ENCODE measurements at places on chromosomes 4 and X.
A peak's percentile ranks its signal among the peaks of the same experiment; 100 is the strongest.

DNA sequence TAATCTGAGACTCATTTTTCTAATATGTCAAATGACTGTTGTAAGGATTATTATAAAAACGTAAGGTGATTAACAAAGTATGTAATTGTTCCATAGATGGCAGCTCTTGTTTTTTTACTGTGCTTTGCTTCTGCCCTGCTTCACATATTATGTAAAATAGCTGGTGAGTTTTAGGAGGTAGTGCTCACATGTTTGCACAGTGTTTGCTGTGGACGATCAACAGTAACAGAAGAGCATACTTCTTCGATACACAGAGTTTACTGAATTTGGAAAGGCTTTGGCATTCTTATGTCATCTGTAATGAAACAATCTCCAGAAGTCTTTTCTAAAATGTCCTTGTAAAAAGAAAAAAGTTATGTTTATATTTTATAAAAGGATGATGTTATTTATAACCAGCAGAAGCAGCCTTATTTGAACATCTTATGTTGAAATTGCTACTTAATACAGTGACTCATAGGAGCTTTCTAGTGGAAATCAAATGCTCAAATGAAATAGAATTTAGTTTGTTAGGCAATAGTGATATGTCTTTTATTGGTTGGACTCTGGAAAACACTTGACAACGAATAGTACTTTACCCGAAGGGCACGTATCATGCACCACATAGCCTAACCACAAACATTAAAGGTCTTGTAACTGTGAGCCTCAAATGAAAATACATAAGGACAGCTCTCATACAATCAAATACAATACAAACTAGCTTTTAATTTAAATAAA lies 1.9 kb upstream of the MTTP start:
- DNase-seq, result no peak

DNA sequence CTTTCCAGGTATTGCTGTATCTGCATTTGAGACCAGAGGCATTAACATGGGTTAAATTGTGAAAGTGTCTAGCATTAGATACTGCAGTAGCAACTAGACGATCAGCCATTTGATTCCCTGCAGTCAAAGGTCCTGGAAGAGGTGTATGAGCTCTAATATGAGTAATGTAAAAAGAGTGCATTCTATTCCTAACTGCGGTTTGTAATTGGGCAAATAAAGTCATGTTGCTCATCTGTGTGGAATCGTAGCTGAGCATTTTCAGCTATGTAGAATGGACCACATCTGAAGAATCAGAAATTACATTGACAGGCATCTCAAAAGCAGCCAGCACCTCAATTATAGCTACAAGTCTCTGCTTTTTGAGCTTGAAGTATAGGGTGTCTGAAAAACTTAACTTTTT lies 157.6 kb downstream of the ZNF518B start:
- no peak for DNase-seq

DNA sequence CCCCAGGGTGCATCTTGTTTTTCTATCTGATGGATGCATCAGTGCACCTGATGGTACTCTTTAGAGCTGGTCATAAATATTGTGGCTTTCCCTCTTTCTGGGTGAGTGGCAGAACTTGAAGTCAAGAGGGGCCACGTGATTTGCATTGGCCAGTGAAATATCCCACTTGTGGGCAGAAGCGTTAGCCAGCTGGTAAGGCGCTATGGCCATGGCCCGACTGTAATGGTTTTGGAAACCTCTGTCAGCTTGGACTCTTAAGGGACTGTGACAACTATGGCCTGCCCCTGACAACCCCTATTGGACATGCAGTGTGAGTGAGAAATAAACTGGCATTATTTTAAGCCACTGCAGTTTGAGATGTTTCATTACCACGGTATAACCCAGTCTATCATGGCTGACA lies 72.8 kb downstream of the SEL1L3 start:
- peak; percentile 49 for DNase-seq

GRCh38 chr4:71453531-71453930 lies 114.7 kb downstream of the SLC4A4 start:
- DNase-seq, result no peak

GRCh38 chr4:140302151-140302859 lies 71.1 kb upstream of the SCOC start:
- DNase-seq, result no peak

- DNase-seq, result no peak
These were observed 1.5 kb downstream of the FHDC1 start for GRCh38 chr4:152937336-152938236.

- no peak for DNase-seq
These were observed 2.2 kb downstream of the TMEM156 start for GRCh38 chr4:39029752-39030694.

- no peak for DNase-seq
These were observed 2.7 kb downstream of the GRIA3 start for GRCh38 chrX:123186801-123187200.

DNA sequence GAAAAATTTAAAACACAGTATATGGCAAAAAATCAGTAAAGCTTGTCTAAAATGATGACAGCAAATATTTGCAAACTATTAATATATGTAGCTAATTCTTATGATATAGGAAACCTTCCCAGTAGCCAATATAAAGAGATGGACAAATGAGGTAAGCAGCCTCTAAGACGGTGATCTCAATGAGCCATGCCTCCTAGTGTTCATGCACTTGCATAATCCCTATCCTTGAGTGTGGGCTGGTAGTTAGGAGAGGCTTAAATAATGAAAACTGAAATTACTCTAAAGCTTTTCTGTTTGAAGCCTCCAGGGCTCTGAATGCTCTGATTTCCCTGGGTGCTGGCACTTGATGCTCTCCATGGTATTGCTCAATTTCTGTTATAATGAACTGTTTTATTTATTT lies 24.6 kb upstream of the ARMCX4 start:
- DNase-seq, result no peak

DNA sequence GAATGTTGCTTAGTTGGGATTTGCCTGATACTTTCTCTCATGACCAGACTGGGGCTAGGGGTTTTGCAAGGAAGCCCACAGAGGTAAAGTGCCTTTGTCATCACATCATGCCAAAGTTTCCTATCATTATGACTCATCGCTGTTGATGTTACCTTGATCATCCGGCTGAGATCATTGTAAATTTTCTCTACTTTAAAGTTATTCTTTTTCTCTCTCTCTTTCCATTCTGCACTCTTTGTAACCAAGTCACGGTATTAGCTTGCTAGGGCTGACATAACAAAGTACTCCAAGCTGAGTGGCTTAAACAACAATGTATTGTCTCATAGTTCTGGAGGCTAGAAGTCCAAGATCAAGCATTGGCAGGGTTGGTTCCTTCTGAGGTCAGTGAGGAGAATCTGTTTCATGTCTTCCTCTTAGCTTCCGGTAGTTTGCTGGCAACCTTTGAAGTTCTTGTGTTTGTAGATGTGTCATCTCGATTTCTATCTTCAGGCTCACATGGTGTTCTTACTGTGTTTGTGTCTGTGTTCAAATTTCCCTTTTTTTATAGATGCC lies 113.0 kb downstream of the DTHD1 start:
- no peak for DNase-seq

DNA sequence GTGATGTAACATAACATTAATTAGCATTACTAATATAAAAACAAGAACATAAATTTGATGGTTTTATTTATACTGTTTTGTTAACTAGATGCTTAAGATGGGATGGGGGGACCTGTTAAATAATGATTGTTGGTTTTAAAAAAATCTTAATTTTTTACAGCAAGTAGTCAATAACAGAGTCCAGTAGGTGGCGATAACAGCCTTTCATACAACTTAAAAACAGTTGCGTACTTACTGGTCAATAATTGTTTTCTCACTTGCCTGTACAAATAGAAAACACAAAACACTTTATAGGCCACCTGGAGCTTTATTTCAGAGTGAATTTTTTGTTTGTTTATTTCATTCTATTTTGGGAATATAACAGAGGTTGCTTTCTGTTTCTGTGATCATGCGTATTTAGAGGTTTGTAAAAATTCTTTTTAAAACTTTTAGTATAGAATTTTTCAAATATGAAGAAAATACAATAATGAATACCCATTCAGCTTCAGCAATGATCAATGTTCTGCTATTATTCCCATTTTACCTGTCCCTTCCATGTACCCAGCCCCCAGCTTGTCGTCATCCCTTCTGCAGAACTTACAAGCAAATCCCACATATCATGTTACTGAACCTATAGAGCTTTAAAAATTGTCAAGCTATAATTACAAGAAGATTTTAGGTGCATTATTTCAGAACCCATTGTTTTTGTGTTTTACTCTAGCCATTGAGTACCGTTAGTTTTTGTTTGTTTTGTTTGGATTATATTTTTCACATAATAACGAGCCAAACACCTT lies 97.1 kb downstream of the MRPL1 start:
- DNase-seq, result no peak

DNA sequence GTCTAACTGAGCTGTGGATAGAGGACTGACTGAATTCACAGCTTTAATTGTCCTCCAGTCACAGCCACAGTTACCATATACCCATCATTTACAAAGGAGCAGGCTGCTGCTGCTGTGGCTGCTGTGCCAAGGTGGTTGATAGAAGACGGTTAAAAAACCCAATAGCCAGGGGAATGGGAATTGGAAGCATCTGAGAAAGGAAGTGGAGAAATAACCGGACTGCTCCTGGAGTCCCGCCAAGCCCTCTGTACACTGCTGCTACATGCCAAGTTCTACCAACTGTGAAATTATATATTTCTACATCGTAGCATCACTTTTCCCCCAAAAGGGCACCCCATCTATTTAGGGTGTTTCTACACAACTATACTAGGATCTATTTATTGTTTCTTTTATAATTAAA lies 279.7 kb upstream of the ARX start:
- DNase-seq, result no peak

GRCh38 chr4:147085781-147086180 lies 140.1 kb upstream of the TTC29 start:
- no peak for DNase-seq

GRCh38 chrX:9885150-9885549 lies 82.0 kb upstream of the CLDN34 start:
- DNase-seq, result no peak

All from vagina (tissue), 2 donors.